ENCODE measurements at places on chromosomes 4 and X. TPM values are rescaled to one million over a fixed set of nuclear protein-coding genes. Genes with fewer than 3 reads are reported as not detected.

DNA sequence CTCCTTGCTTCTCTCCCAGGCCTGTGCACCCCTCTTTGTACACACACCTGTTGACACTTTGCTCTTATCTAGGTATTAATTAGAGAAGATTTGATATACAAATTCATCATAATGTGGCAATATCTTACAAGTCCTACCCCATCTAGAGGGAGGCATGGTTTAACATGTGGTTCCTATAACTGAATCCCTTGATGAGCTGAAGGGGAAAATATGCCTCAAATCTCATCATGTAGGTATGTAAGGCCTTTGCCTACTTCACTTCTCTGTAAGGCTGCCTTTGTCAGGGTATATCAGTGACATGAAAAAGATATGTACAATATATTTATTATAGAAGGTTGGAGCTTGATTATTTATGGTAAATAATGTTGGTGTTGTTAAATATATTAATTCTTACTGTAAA, 31.9 kb downstream of the HTR2C start:
- no peak for DNase-seq

The DMP1 gene
- 0.11 TPM for total RNA-seq

DNA sequence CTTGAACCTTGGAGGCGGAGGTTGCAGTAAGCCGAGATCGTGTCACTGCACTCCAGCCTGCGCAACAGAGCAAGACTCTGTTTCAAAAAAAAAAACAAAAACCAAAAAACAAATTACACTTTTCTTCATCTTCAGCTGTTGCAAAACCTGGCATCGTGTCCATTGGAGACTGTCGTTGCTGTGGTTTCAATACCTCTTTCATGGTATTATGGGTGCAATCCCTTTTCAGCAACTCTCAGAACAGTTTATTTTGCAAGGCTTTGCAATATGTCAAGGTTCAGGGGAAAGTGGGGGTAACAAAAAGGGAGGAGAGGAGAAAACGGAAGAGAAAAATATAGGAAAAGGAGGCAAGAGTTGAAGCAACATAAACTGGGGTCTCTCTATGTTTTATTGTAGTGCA, 40.8 kb downstream of the ARSD start:
- DNase-seq, result no peak

- DNase-seq, result no peak
Observed at GRCh38 chrX:96756491-96756890, 71.8 kb downstream of the DIAPH2 start.

The BMP3 gene
- total RNA-seq, result 0.20 TPM

DNA sequence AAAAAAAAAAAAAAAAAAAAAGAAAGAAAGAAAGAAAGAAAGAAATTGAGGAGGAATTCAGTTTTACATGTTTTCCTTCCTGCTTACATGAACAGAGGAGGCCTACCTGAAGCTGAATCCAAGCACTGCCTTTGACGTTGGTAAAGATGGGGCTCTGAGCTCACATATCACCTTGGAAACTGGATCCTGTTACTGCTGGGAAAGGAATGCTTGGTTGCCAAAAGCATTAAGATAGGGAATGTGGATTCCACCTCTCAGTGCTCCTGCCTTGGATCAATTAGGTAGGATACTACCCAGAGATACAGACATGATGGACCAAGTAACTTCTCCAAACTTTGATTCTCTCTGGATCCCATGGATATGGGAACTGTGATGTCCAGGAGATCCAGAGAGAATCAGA, 50.6 kb downstream of the NHS start:
- no peak for DNase-seq

DNA sequence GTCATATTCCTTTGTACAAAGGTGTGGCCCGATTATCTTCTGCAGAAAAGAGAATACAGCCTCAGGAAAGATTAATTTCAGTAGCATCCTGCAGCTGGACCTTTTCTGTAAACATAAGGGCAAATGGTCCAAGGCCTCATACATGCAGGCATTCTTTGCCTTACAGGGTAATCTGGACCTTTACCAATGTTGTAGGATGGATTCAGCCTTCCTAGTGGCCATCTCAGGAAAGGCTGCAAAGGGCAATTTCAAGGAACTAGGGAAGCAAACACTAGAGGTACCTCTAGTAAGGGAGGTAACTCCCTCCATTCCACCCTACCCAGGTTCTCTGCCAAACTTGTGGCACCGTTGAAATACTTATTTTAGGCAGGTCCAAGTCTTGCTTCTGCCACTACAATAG, 43.0 kb downstream of the UGT2B28 start:
- no peak for DNase-seq

The SH2D1A gene
- total RNA-seq, result not detected

GRCh38 chrX:154016366-154017076, 3.2 kb downstream of the IRAK1 start:
- DNase-seq, result no peak

- peak; percentile 60 for DNase-seq
Observed at GRCh38 chr4:83110223-83110945, 4.1 kb downstream of the PLAC8 start.

GRCh38 chr4:178535939-178536579, 1093.8 kb upstream of the AGA start:
- no peak for DNase-seq

The DUX4 gene
- total RNA-seq, result not detected

The SRPX2 gene
- 15.6 TPM for total RNA-seq

- no peak for DNase-seq
Observed at GRCh38 chr4:6085691-6086628, 67.7 kb upstream of the C4orf50 start.

GRCh38 chr4:42865572-42866189, 26.8 kb upstream of the GRXCR1 start:
- DNase-seq, result no peak

DNA sequence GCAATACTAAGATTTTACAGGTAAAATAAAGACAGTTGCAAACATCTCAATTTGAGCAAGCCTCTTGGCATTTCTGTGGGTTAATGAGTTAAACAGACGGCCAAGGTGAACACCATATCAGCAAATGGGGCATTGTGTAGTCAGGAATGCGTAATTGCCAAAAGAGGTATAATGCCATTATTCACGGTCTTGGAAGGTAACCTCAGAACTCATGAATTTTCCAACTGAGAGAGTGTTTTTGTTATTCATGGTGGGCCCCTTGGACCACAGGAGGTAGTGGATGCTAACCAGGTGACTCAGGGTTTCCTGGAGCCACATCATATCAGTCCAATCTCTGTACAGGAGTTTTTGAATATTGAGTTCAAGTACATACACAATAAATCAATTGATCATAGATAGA, 368.0 kb upstream of the TECRL start:
- no peak for DNase-seq

DNA sequence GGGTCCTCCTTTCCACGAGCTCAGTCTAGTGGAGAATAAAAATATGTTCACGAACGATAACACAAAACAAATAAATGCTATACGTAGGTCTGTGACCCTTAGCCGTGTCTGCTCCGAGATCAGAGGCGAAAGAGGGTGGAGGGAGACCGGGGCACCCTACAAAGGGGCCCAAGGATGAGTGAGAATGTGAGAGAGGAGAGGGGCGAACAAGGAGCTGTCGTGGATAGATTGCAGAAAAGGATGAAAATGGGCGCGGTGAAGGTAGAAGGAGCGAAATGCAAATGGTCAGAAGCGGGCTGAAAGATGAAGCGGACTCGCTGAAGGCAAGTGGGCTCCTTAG, 6.2 kb upstream of the ZBTB33 start:
- DNase-seq, result no peak

- no peak for DNase-seq
Observed at GRCh38 chr4:84914686-84915395, 51.6 kb downstream of the WDFY3 start.

DNA sequence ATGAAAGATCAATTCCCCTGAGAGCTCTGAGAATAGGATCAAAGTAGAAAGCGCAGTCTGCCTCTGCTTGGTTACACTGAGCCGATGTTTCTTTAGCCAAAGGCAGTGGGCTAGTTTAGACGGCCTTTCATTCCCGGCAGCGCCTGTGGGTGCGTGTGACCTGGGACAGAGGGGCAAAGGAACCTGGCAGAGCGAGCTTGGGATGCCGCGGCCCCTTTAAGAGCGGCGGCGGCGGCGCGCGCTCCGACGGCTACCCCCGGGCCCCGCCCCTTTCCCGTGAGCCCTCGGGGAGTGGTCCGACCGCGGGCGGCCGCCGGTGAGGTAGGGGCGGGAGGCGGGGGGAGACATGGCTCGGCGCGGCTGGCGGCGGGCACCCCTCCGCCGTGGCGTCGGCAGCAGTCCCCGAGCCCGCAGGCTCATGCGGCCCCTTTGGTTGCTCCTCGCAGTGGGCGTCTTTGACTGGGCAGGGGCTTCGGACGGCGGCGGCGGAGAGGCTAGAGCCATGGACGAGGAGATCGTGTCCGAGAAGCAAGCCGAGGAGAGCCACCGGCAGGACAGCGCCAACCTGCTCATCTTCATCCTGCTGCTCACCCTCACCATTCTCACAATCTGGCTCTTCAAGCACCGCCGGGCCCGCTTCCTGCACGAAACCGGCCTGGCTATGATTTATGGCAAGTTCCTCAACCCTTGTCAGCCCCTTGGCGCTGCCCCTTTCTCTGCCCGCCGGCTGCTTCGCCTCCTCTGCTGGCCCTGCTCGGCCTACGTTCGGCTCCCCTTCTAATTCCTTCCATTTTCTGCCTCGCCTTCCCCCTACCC, at the start of gene SLC9A6:
SLC9A6 (plus strand) TSS at position 279 of the 816 bp plus-strand sequence; CDS start at position 503, 224 bp downstream.
- DNase-seq, result peak; percentile 45

DNA sequence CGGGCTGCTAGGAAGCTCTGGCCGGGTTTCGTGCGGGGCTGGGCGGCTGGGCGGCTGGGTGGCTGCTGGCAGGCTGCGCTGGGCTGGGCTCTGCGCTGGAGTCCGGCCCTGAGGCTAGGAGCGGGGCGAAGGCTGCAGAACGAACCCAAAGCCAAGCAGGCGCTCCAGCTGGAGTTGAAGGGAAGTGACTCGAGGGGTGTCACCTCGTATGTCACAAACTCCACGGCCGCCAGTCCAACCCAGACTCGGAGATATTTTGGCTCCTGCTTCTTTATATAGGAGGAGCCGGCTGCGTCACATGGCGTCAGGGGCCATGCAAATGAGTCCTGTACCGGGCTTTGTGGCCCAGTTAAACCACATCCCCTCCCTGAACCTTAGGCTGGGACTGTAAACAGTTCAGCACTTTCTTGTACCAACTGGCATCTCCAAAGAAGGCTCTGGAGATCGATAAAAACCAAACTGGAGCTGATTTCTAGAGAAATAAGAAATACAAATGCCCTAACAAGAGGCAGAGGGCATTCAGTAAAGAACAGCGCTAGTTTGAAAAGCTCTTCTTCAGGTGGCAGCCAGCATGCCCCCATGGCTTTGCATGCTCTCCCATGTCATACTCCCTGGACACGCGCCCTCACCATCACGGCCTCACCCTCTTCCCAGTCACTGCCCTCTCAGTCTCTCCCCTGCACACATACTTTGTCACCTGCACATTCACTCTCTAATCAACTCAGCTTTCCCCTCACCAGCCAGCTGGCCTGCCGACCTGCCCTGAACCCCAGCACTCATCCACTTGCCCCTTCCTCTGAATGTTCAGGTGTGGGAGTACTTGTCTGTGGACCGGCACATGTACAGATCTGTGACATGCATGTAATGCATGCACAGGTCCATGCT, 58.5 kb downstream of the TSC22D3 start:
- DNase-seq, result peak; percentile 86

DNA sequence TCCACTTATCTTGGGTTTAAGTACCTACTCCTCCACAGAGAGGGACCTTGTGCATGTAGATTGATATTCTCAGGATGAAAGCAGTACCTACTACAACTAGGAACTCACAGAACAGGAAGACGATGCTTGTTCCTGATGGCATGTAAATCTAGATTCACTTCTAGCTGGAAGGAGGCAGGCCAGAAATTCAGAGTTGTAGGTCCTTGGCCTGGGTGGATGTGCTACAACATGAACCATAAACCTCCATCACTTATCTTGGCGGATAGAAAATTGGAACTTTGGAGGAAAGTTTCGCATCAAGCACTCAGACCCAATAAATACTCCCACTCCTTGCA, 9.3 kb upstream of the SMIM20 start:
- DNase-seq, result no peak

DNA sequence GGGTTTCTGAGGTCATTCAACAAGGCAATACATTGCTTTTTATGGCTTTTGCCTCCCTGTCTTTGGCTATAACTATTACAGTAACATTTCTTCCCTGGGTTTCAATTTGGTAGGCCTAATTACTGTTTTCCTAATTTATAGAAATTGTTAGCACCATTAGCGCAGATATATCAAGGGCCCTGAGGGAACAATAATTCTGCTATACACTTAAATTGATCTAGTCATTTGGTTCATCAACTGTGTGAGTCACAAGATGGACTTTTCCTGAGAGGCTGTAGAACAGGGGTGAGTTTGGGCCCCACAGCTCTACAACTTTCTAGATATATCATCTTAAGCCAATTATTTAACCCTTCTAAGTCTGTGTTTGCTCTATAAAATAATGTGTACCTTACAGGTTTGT, 107.9 kb downstream of the COMMD8 start:
- no peak for DNase-seq

GRCh38 chr4:17494258-17495190, 17.4 kb downstream of the QDPR start:
- no peak for DNase-seq
